ENCODE measurements at places on chromosomes 13 and 19. TPM values are rescaled to one million over a fixed set of nuclear protein-coding genes. Genes with fewer than 3 reads are reported as not detected.

DNA sequence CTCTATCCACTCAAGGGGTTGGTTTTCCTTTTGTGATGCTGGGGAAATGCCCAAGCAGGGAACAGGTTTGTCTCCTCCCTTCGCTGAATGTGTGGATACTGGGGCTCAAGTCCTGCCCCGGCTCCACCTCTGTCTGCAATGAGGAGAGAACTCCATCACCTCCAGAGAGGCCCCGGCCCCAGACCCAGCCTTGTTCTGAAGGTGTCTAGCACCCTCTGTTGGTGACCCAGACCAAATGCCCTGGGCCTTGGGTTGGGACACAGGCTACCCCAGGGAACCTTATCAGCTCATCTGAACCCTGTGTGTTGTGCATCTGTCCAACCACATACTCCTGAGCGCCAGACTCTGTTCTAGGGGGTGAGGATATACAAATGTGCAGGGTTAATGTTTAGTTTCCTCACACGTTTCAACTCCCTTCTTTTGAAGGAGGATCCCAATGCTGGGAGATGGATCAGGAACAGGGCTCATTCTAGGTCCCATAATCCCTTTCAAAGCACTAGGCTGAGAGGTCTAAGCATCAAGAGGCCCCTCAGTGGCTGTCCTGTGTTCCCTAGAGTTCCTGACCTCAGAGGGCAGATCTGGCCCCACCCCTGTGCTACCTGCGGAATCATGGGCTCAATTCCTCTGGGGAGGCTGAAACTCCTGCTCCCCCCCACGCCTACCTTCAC lies 112.5 kb upstream of the SLC7A1 start:
- peak; percentile 34 for DNase-seq

DNA sequence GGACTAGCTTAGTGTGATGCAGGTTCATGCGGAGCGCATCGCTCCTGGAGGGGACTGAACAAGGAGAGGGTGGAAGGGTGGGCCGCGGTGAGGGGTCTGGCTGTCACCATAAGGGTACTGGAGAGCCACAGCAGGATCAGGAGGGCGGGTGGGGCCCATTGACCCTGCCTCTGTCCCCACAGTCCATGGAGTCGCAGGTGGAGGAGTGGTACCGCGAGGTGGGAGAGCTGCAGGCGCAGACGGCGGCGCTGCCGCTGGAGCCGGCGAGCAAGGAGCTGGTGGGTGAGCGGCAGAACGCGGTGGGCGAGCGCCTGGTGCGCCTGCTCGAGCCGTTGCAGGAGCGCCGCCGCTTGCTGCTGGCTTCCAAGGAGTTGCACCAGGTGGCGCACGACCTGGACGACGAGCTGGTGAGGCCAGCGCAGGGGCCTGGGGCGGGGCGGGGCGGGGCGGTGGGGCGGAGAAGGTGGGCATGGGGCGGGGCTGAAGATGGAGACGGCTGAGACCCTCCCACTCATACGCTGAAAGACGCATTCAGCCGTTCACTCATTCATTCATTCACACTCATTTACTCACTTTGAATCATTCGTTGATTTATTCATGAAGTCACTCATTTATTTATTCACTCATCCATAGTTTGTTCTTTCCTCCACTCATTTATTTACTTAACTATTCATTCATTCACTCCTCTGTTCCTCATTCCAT lies 27.5 kb upstream of the SHKBP1 start:
- peak; percentile 55 for DNase-seq

CD177 gene
- 0.33 TPM for total RNA-seq

DNA sequence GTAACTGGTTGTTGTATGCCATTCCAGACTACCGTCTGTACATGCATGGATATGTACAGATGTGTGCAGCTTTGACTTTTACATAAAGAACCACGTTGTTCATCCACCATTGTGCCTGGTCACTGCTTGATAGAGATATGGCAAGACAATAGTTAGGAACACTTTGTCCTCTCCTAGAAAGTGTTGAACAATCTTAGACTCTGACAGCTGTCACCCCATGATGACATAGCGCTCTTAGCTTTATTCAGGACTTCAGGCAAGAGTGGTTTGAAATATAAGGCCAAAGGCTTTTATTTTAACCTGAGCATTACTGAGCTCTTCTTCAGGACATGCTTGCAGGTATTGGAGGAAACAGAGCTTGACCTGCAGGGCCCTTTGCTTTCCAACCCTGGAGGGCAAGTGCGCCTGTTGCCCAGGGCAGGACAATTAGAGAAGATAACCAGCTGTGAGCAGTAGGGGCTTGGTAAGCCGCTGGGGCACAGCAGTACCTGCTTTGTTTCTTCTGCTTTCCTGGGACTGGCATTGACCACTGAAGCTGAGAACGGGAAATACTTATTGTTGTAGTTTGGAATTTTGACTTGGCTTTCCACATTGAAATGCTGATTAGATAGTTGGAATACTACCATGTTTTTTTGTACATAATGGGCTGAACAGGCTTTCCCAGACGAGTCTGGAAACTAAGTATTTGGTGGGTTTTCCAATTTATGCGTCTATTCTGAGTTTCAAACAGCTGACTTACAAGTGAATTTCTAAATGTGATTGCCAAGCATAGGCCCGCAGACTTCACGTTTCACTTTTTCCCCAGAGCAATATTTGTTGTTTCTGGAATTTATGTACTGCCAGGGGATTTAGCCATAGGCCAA lies 51.1 kb downstream of the GARRE1 start:
- DNase-seq = no peak

DNA sequence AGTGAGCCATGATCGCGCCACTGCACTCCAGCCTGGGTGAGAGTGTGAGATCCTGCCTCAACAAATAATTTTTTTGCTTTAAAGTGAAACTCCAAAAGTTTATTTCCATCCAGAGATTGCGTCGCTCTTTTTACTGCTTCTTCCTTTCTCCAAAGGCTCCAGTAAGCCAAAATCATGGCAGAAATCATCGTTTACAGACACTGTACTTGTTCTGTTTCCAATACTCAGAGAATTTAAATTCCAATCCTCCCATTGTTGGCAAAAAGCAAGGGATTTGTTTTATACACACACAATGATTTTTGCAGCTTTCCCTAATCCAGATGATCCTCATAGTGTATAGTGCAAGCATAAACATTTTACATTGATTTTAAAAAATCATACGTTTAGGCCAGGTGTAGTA lies 15.3 kb downstream of the FBXO27 start:
- no peak for DNase-seq

- DNase-seq = peak; percentile 77
These were observed 154.6 kb upstream of the IPO5 start for GRCh38 chr13:97798836-97799235.

DNA sequence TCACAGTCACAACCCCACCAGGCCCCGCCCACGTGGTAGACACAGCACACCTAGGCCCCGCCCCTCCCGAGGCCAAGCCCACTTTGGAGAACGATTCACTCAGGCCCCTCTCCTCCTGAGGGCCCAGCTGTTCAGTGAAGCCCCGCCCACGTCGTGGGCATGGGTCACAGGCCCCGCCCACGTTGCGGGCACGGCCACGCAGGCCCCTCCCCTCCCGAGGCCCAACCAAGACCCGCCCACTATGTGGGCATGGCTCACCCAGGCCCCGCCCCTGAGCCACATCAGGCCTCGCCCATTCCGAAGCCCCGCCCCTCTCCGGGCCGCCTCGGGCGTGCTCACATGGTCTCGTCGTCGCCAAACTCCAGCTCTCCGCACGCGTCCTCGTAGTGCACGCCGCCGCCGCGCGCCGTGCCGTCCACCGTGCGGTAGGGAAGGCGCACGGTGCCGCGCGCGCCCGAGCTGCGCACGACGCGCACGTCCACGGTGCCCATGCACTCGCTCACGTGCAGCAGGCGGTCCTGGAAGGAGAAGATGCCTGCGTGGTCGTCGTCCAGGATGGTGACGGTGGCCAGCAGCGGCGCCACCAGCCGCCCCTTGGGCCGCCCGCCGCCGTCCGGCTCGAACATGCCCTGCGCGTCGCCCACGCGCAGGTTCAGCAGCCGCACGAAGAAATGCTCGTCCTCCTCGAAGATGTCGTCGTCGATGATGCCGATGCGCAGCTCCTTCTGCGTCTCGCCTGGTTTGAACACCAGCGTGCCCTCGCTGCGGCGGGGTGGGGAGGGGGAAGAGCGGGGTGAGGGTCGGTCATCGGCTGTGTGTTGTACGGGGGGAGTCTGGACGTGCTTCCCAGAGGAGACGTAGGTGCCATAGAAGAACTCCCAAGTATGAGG lies 24.0 kb downstream of the SLC8A2 start:
- DNase-seq = peak; percentile 31

- no peak for DNase-seq
These were observed at the start of gene SLC25A41 for GRCh38 chr19:6433663-6434062. TSS of gene SLC25A41 (minus strand) at chr19:6433763. CDS start at chr19:6433693, 70 bp downstream.

- no peak for DNase-seq
These were observed 1272.9 kb downstream of the EFNB2 start for GRCh38 chr13:105262579-105262978.

Measured in fibroblast of lung (primary cell).